ENCODE measurements at places on chromosomes 11 and 22.

DNA sequence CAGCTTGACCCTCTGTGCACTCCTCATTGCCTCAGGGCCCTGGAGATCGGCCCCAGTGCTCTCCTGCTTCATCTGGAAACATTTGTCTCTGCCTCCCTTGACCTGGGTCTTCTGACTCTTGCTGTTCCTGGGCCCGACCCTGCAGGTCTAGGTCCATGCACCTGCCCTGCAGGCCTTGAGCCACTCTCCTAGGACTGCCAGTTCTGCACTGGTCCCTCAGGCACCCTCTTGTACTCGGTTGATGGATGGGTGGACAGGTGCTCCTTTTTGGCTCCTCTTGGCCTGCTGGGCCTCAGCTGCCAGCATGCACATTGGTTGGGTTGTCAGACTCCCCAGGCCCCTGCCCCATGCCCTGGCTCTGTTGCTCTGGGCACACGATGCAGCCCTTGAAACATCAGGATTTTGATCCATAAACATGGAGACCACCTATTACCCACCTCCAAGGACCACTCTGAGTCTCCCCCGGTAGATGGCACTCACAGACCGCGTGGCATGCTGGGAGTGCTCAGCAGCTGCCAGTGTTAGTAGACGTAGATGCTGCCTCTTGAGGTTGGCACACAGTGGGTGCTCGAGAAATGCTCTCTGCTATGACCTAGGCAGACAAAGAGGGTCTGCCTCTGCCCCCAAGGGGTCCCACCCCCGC, 20.2 kb upstream of the ACR start:
- no peak for DNase-seq

DNA sequence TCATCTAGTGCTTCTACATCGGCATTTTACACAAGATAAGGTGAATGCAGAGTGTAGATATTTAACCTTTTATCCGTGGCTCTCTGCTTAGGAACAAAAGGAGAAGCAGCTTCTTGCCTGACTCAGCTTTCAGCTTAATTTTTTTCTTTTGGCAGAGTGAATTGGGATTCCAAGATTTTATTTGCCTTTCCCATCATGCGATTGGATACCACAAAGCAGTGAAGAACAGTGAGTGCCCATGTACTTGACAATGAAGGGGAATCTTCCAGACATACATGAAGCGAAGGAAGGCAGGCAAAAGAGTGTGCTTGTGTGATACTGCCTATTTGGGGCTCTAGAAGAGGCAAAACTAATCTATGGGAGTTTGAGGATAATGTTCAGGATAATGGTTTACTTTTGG, 17.0 kb upstream of the CHKA start:
- no peak for DNase-seq

DNA sequence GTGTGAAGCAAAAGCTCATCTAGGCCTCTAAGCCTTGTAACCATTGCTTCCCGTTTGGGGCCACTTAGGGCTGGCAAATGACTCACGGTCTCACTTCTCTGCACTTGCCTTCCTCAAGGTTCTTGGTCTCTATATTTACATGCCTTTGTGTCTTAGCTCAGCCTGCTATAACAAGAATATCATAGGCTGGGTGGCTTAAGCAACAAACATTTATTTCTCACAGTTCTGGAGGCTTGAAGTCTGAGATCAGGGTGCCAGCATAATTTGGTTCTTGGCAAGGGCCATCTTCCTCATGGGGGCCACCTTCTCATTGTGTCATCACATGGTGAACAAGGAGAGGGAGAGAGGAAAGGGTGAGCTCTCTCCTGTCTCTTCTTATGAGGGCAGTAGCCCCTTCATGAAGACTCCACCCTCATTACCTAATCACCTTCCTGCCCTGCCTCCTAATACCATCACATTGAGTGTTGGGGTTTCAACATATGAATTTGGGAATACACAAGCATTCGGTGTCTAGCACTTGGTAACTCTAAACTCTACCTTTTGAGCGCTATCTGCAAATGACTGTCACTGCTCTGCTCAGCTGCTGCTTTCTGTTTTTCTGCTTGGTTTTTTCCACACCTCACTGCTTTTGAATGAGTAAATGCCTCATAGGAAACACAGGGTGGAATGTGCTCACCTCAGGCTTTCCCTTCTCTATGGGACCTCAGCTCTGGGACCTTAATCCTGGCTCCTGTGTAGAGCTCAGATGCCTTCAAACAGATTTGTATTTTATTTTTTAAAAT, 16.2 kb upstream of the ME3 start:
- peak; percentile 20 for DNase-seq

DNA sequence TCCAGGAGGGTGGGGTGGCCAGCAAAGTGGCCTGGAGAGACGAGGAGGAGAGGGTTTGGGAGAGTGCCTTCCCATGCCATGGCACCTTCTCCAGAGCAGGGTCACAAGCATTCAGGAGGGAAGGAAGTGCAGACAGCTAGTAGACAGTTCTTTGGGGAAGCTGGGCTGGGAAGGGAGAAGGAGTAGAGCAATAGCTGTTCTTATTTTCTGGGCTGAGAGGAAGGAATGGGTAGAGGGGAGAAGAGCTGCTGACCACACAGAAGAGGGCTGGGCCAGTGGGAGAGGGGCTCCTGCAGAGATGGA, 14.8 kb upstream of the PICK1 start:
- DNase-seq = no peak

DNA sequence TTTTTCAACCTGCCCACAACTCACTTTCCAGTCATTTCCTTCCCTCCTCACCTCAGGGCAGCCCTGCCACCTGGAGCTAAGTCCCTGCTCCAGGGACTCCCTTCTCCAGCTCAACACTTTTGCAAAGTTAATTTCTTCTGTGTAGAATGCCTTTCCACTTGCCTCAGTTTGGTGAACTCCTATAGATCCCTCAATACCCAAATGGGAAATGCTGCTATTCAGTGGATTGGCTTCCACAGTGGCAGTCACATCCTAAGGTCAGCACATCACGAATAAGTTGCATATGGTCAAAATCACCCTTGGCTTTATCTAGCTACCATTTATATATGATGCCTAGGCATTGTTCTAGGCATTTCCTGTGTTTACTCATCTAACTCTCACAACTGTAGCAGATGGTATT, 23.6 kb downstream of the GDPD5 start:
- DNase-seq = no peak

DNA sequence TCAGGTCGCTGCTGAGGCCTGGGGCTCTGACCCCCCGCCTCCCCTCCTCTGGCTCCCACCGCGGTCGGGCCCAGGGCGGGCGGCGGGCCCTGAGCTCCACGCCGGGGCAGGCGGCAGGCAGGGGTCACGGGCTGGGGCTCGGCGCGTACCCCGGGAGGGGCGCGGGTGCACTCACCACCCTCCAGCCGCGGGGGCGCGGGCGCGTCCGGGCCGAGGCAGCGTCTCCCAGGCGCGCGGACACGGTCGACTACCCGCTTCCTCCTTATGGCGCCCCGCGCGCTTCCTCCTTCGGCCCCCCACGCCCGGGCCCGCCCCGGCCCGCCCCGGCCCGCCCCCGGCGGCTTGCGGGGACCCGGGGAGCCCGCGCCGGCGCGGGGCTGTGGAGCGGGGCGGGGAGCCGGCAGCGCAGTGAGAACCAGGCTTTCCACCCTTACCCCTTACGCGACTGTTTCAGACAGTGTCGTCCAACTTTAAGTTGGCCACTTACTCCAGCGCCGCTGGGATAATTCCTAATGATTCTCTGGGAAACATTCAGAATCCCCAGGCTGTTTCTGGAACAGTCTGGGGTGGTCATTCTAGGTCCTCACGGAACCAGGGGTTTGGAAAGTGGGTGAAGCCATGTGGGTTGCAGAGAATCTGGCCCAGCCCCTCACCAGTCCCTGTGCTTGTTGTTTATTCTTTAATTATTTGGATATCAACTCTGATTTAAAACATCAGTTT, at the start of gene BID:
Gene BID (minus strand): TSS at position 264 of the 720 bp plus-strand sequence. CDS start 24,353 bp downstream, outside the sequence.
- DNase-seq = no peak

All from PC-9 (cell line).